ENCODE measurements at places on chromosomes 1 and 21. TPM values are rescaled to one million over a fixed set of nuclear protein-coding genes. Genes with fewer than 3 reads are reported as not detected.

The UTS2 gene
- not detected for total RNA-seq

The SPATA1 gene
- total RNA-seq: 1.0 TPM

The FOXD2 gene
- total RNA-seq: under 0.01 TPM

The NCF2 gene
- total RNA-seq: not detected

The OXCT2 gene
- 1.7 TPM for total RNA-seq

The VCAM1 gene
- 11.7 TPM for total RNA-seq

The TFF2 gene
- total RNA-seq: not detected

The SERTAD4 gene
- total RNA-seq: 1.4 TPM

The WNT4 gene
- total RNA-seq: 0.09 TPM

The DCDC2B gene
- not detected for total RNA-seq

The CFHR2 gene
- not detected for total RNA-seq

The ADORA3 gene
- total RNA-seq: not detected

The ARMH1 gene
- total RNA-seq: not detected

The SH3BGR gene
- 0.36 TPM for total RNA-seq

The TIE1 gene
- total RNA-seq: 694 TPM

The OR2C3 gene
- total RNA-seq: not detected

The CNTN2 gene
- total RNA-seq: not detected

The LCE2B gene
- not detected for total RNA-seq

The TTC22 gene
- not detected for total RNA-seq

The LRRC3 gene
- 1.2 TPM for total RNA-seq

The VPS26C gene
- 53.3 TPM for total RNA-seq

The MCOLN2 gene
- not detected for total RNA-seq

The CAMSAP2 gene
- 27.4 TPM for total RNA-seq

The AMY2B gene
- 1.9 TPM for total RNA-seq

The GCSAML gene
- total RNA-seq: not detected

The CCDC181 gene
- total RNA-seq: 0.09 TPM

The GJB5 gene
- total RNA-seq: not detected

The NPPB gene
- total RNA-seq: 0.54 TPM

The C1orf185 gene
- not detected for total RNA-seq

The C1orf115 gene
- total RNA-seq: 29.7 TPM

The TPTE gene
- total RNA-seq: not detected

The LYSMD1 gene
- total RNA-seq: 2.9 TPM

The PTGFR gene
- 0.72 TPM for total RNA-seq

The POTED gene
- not detected for total RNA-seq

The ACTL8 gene
- not detected for total RNA-seq

The CFAP45 gene
- 1.5 TPM for total RNA-seq

The NUAK2 gene
- 0.81 TPM for total RNA-seq

The AMY2A gene
- not detected for total RNA-seq

All from endothelial cell of coronary artery (primary cell).